Head of caudate nucleus (tissue), 42 donors: ENCODE measurements at places on chromosomes 4 and X.

DNA sequence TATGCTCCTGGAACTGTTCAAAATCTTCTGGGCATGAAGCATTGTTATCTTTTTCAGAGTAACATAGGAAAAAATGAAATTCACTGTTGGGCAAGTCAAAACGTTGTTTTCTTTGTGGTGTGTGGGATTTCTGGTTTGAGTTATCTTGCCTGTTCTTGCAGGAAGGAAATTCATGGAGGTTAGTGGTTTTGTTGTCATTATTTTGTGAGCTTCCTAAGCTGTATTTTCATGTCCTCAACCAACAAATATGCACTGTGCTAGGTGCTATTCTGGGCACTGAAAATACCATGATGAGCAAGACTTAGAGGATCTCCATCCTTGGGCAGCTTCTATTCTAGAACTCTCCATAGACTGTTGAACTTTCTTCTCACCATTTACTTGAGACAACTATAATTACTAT lies 16.9 kb downstream of the SPINK2 start:
- no peak for DNase-seq

GRCh38 chr4:140116442-140117104 lies 37.4 kb downstream of the MAML3 start:
- no peak for DNase-seq

DNA sequence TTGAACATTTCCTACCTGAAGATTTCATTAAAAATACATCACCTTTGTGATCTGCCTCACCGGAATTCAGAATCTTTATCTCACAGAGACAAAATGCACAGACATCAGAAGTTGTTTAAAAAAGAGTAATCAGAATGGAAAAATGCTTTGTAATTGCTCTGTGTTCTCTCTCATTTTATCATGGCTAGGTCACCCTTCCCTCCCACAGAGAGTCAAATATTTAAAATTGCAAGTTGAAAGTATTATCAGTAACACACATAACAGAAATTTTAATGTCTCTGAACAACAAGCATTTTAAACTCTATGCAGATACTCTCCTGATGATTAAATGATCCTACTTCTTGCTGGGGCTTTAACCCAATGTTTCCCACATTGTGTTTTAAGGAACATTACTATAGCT lies 362.0 kb downstream of the CBLL2 start:
- DNase-seq = no peak

DNA sequence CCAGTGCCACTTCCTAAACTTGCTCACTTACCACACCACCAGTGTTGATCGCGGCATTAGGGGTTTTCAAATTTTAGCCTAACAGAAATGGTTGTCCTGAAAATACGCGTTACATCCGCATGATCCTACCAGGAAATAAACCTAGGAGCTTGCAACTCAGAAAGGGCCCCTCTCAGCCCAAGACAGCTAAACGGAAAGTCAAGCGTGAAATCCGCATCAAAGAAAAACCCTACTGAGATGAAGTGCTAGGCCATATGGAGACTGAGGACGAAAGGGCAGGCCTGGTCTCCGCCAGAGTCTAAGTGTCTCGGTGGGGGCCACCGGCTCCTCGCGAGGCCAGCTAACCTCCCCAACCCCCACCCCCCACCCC lies 626 bp downstream of the YTHDC1 start:
- no peak for DNase-seq

- DNase-seq = no peak
These were observed 1428.0 kb downstream of the PCDH7 start for GRCh38 chr4:32148111-32148666.

DNA sequence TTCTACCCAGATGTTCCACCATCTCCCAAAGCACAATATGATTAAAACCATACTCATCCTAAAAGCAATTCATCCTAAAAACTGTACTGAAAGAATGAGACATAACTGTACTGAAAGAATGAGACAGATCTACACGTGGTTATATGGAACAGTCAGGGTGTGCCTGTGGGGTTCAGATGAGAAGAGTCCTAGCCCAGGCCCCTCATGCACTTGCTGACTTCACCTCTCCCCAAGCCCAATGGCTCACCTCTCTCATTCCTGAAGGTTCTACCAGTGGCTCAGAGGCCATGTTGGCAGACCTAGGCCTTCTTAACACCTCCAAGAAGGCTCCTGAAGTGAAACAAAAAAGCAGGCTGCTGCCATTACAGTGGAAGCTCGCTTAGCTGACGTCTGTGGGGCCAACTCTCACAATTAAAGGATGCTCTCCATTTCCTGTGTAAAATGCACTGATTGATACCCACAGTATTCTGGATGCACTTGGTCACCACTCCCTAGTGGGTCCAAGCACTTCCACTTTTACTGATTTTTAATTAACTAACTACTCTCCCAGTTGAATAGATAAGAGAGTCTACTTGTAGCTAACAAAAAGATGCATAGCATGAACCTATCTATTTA lies 3.8 kb downstream of the PLAC1 start:
- DNase-seq = no peak

GRCh38 chrX:17944833-17945497 lies 83.9 kb upstream of the RAI2 start:
- DNase-seq = no peak

DNA sequence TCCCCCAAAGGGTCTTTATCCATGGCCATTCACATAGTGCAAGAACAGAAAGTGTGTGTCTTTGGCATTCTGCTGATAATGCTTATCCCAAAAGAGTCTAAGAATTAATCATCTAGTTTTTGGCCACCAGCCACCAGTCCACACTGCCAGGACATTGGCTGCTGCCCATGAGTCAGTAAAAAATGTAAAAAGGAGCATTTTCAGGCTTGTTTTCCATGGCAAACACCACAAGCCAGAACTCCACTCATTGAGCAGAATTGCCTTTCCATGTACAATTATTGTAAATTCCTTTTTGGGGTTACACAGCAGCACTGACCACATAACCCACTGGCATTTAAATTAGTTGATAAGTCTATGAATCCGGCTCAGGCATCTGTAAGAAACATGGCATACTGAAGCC lies 89.2 kb upstream of the PRDX4 start:
- DNase-seq = no peak

- DNase-seq = no peak
These were observed 366.7 kb downstream of the PCDH7 start for GRCh38 chr4:31086756-31087330.

DNA sequence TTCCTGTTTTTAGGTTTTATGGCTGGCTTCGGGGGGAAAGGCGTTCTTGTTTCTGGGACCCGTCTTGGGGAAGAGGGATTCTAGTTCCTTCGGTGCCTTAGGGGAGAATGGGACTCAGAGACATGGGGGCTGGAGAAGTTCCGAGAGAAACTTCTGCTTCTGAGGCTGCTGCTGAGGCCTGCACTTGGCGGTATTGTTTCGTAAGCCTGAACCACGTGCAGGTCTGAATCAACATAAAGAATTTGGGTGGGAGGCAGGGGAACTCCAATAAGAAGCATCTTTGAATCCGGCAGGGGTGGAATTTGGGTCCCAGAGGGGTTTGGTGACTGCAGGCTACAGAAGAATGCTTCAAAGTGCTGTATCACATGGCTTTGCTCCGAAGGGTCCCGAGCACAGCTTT lies 15.1 kb downstream of the XG start:
- no peak for DNase-seq

GRCh38 chrX:39855748-39856129 lies 242.0 kb downstream of the BCOR start:
- no peak for DNase-seq

GRCh38 chrX:2799369-2799768 lies 29.4 kb upstream of the GYG2 start:
- no peak for DNase-seq
